ENCODE measurements at places on chromosomes 2 and 18. TPM values are rescaled to one million over a fixed set of nuclear protein-coding genes. Genes with fewer than 3 reads are reported as not detected.

C2orf66 gene
- total RNA-seq: 0.90 TPM

ITGB6 gene
- not detected for total RNA-seq

DLX1 gene
- 9.4 TPM for total RNA-seq

LINC00305 gene
- total RNA-seq: not detected

ERMN gene
- 321 TPM for total RNA-seq

FOXD4L1 gene
- total RNA-seq: not detected

- no peak for DNase-seq
Observed at GRCh38 chr2:165533331-165533730, 63.8 kb downstream of the CSRNP3 start.

- no peak for DNase-seq
Observed at GRCh38 chr2:217797661-217798069, 205.1 kb downstream of the TNS1 start.

GRCh38 chr2:25606892-25607291, 66.5 kb downstream of the DTNB start:
- no peak for DNase-seq

DNA sequence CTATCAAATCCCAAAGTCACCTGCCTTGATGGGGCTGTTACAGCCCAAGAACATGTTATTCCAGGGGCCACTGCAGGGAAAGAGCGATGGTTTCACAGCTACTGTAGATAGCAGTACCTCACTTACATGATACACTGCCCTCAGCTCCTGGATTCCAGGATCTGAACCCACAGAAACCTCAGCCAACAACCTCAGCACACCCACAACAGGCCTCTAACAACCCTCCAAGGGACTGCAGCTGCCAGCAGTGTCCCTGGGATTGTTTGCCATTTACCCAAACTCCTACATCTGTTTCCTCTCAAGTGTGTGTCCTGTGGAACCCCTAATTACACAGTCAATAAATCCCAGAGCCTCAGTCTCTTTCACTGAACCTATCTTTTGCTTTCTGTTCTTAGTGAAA, 28.2 kb downstream of the OSBPL1A start:
- no peak for DNase-seq

DNA sequence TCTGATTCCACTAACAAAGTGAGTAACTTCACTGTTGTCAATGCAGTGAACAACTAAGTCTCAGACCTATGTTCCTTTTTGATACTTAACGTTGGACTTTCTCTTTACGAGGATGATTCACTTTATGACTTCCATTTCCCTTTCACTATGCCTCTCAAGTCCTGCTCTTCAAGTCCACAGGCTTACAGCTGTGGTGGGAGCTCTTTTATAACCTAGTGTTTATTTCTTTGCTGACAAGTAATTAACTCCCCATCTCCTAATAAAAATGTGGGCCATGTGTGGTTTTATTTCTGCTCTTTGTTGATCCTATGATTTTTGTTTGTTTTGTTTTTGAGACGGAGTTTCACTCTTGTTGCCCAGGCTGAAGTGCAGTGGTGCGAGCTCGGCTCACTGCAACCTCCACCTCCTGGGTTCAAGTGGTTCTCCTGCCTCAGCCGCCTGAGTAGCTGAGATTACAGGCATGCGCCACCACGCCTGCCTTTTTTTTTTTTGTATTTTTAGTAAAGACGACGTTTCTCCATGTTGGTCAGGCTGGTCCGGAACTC, 142.1 kb downstream of the USP34 start:
- no peak for DNase-seq

GRCh38 chr2:44707945-44708660, 233.4 kb upstream of the SIX3 start:
- DNase-seq: no peak

GRCh38 chr2:109346601-109347228, 217.7 kb downstream of the SH3RF3 start:
- no peak for DNase-seq

DNA sequence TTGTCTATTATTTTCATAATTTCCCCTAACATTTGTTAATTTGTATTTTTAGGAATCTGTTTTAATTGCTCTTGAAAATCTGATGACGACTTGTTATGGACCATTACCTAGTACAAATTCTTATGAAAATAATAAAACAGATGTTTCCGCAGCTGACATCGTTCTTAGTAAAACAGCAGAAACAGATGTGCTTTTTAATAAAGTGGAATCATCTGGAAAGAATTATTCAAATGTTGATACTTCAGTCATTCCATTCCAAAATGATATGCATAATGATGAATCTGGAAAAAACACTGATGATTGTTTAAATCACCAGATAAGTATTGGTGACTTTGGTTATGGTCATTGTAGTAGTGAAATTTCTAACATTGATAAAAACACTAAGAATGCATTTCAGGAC, 69.9 kb downstream of the PMS1 start:
- no peak for DNase-seq

GRCh38 chr2:186560254-186560653, 29.6 kb upstream of the ITGAV start:
- no peak for DNase-seq

DNA sequence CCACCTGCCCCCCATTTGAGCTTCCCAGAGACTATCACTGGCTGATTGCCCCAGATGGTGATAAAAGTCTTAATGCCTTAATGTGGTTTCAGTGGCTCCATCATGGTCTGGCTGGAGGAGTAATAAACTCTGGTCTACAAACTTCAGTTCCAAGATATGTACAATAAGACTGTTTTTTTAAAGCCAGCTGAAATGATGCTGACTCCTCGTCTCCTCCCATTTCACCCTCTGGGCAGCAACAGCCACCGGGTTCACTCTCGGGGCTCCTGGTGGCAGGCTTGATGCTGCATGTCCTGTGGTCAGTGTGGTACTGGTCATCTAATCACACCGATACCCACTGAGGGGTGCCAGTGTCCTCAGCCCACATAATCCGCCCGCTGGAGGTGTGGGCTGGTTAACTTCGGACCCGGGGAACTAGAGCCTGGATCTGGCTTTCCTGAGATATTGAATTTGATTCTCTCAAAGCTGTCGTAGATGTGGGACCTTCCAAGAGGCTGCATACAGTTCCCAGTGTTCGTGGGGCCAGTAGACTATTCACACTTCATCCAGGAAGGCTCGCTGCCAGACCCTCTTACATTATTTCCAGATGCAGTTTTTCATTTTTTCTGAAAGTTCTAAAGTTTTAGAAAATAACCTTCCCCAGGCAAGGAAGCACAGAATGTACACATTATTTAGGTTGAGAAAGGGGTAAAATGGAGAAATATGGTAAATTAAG, 95.3 kb downstream of the GALR1 start:
- no peak for DNase-seq

- DNase-seq: no peak
Observed at GRCh38 chr2:27096748-27097297, 10.3 kb downstream of the KHK start.

- DNase-seq: no peak
Observed at GRCh38 chr2:169285531-169286235, 76.7 kb downstream of the LRP2 start.

DNA sequence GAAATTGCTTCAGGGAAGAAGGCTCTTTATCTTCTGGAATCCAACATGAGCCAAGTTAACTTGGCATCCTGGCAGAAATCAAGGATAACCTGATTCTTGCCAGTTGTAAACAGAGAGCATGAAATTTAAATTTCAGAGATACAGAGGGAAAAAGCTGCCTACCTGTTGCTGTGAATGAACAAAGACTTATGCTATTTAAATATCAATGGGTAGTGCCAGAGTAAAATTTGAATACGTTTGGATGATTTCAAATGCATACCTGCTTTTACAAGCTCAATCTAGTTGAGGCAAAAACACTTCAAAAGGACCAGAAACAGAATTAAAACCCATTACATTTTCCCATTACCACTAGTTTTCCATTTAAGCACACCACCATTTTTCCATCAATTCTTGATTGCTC, 60.9 kb downstream of the CHST9 start:
- no peak for DNase-seq
